Stimulated activated CD8-positive, alpha-beta memory T cell treated with anti-CD3 and anti-CD28 coated beads, Interleukin-2, amount 100 ng/mL, for 48 hours (primary cell): ENCODE measurements at places on chromosomes 2 and 18.

DNA sequence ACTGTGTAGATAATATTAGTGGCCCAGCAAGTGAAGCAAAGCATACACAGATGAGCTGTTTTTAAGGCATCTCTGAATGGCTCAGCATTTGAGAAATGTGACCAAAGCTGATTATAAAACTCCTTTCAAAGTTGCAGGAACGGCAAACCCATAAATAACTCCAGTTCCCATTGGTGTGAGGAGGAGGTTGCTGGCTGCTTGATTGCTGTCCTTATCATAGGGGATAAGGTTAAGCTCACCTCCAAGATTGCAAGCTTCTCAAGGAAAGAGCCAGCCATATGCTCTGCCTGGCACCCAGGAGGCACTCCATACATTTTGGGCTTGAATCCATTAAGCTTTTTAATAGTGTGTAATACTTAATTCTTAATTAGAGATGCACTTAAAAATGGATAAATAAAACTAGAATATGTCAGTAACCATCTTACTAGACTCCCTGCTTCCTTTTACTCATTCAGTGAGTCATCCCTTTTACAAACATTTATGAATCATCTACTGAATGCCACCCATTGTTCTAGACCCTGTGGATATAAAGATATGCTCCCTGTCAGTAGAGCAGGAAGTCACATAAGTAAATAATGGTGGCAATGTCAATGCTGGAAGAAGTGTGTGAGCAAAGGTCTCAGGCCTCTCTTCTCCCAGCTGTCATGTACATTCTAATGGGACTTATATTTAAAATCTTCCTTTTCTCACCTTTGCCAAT lies 99.3 kb downstream of the SPATS2L start:
- no peak for DNase-seq

DNA sequence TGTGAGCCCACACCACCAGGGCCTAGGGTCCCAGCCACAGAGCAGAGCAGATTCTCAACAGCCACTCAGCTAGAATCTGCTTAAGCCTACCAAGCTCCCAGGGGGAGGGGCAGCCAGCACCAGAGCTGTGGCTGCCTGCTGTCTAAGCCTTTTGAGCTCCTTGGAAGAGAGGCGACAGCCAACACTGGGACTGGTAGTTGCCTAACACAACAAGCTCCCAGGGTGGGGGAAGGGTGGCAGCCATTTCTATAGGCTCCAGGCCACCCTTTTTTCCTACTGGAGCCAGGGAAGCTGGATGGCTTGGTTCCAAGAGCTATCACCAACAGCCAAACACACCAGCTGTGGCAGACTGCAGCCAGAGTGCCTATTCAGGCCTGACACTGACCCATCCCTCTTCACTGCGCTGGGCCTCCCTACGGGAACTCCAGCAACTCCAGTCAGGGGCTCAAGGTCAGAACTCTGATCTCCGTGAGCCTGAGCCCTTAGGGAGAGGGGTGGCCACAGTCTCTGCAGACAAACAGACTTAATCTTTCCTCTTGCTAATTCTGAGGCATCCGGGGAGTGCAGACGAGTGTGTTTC lies 1824.3 kb upstream of the CELF4 start:
- no peak for DNase-seq

- no peak for DNase-seq
Measured at GRCh38 chr2:217887841-217888701, 114.7 kb downstream of the TNS1 start.

DNA sequence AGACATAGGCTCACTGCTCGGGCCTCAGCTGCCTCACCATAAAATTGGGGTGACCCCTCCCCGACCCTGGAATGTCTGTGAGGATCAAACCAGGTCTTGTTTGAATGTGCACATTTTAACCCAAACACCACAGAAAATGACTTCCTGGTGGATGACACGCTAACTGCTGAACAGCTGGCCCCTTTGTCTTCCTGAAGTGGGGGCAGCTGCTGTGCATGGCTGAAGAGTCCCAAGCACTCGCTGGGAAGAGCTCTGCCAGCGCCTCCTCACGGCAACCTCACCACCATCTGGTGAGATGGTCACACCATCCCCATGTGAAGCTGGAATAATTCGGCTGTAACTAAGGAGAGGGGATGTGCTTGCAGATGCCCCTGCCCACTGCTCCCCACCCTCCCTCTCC lies 34.0 kb downstream of the AQP12A start:
- no peak for DNase-seq

- no peak for DNase-seq
Measured at GRCh38 chr2:4844881-4845280, 847.3 kb upstream of the SOX11 start.

DNA sequence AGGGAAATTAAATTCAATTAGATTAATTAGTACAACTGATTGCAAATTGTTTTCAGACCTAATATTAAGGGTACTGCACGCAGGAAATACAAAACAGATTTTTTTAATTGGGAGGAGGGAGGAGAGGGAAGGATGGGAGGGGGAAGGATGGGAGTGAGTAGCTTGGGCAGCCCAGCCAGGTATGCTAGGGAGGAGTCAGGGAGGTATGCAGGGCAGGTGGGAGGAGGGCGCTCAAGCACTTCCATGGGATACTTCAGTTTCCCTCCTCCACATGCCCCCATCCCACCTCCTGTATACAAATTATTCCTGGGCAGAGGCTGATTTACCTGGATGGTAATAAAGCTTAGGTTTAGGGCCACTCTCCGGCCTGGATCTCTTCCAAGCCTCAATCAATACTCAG lies 76.6 kb upstream of the CAPN13 start:
- DNase-seq = no peak
